ENCODE measurements at places on chromosomes 13 and 19.

DNA sequence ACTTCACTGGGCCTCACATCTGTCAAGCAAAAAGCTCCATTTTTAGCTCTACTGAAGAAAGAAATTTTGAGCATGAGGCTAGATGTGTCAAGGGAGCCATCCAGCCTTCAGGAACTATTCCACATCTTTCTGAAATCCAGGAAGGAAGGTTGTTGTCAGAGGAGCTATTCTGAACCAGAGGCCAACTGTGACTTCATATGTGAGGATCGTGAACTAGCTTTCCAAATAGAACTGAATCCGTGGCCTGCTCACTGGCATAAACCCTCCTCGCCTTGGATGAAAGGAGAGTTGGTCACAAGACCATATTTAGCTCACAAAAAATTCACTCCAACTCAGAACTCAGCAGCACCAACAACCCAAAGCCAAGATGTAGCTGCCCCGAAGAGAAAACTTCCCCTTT is 195.8 kb downstream of the FOXO1 start:
- DNase-seq: no peak

DNA sequence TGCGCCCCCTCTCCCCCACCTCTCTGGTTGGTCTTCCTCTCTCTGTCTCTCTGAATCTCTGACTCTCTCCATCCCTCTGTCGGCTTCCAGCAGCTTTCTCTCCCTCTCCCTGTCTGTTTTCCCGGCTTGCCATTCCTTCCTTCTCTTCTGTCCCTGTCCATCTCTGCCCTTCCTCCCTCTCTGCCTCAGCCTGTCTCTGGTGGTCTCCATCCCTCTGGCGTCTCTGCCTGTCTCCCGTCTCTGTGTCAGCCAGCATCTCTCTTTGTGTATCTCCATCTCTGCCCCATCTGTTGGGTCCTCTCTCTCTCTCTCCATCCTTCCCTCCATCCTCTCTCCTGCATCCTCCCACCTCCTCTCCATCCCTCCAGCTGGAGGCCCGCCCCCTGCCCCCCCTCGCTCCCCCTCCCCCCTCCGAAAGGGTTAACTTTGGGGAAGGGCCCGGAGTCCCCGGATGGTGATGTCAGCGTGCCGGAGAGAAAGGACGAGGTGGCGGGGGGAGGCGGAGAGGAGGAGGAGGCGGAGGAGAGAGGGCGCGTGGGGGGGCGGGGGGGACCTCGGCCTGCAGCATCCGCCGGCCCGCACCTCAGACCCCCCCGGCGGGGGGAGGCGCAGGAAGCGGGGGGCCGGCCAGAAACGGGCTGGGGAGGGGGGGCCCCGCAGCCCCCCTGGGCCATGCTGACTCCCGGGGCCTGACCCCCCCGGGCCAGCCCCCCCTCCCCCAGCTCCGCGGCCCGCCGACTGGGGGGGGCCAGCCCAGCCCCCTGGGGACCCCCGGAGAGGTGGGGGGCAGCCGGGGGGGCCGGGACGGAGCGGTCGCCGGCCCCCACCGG is at the start of gene BRSK1:
BRSK1 (plus strand) TSS at position 450 of the 830 bp plus-strand sequence. CDS start 446 bp downstream, outside the sequence.
- DNase-seq: peak; percentile 48

GRCh38 chr19:49106648-49107135 is 7.5 kb upstream of the LIN7B start:
- peak; percentile 52 for DNase-seq

DNA sequence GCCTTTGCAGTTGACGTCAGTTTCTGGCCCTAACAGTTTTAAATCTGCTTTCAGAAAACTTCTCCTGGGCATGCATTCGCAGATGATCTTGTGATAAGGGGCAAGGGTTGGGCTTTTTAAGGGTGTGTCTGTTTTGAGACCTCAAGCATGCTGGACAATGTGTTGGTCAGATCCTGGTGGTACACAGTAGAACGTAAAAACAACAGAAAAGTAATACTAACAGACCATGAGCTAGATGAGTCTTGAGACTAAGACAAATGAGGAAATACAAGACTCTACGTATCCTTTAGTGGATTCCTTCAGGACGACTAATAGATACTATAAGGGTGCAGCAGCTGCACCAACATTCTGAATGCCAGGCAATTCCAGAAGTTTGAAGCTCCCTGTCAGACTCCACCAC is 237.6 kb downstream of the DNAJC15 start:
- DNase-seq: no peak

- DNase-seq: no peak
These were observed 7.2 kb upstream of the KATNAL1 start for GRCh38 chr13:30314562-30314961.

DNA sequence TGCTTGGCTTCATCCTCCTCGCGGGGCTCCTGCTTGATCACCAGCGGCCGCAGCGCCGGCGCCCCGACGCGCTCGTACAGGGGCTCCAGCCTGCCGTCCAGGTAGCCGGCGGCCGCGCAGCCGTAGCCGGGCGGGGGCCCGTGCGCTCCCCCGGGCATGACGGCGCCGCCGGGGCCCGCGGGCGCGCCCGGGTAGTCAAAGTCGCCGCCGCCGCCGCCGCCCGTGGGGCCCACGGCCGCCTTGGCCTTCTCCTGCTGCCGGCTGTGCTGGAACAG is 497 bp downstream of the CEBPA start:
- DNase-seq: no peak

GRCh38 chr19:30621326-30621920 is 249.2 kb downstream of the ZNF536 start:
- no peak for DNase-seq

DNA sequence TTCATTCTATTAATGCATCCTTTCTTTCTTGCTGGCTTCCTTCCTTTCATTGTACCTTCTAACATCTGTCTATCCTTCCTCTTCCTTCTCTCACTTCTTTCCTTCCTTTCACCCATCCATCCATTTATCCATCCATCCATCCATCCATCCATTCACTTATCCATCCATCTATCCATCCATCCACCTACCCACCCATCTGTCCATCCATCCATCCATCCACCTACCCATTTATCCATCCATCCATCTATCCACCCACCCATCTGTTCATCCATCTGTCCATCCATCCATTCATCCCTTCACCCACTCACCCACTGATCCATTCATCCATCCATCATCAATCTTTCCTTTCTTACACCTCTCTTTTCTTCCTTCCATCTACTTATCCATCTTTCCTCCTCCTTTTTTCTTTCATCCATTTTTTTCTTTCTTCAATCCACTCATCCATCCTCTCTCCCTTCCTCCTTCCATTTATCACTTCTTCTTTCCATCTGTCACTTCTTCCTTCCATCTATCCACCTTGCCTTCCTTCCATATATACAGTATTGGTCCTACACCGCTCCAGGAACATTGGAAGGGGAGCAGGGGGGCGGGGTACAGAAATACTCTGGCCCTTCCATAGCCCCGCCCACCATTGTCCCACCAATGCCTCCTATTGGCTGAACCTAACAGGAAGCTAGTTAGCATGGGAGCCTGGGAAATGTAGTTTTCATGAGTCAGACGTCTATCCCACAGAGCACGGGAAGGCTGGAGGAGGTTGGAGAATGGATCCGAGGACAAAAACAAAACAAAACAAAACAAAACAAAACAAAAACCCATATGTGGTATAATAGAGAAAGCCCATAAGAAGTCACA is 45.9 kb downstream of the MBD3L1 start:
- no peak for DNase-seq

DNA sequence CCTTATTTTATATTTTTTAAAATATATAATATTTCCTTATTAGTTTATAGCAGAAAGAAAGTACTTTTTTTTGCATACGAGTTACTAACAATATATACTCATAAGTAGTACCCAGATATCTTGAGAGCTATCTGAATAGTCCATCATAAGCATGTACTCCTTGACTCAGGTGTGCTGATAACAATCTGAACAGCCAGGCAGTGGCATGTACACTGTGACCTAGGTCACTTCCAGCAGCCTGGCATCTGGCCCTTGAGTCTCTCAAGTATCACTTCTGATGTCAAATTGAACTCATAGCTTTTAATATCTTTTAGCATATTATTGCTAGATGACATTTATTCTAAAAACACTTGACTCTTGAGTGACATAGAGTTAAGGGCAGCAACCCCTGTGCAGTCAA is 1576.7 kb downstream of the SLITRK1 start:
- DNase-seq: no peak

DNA sequence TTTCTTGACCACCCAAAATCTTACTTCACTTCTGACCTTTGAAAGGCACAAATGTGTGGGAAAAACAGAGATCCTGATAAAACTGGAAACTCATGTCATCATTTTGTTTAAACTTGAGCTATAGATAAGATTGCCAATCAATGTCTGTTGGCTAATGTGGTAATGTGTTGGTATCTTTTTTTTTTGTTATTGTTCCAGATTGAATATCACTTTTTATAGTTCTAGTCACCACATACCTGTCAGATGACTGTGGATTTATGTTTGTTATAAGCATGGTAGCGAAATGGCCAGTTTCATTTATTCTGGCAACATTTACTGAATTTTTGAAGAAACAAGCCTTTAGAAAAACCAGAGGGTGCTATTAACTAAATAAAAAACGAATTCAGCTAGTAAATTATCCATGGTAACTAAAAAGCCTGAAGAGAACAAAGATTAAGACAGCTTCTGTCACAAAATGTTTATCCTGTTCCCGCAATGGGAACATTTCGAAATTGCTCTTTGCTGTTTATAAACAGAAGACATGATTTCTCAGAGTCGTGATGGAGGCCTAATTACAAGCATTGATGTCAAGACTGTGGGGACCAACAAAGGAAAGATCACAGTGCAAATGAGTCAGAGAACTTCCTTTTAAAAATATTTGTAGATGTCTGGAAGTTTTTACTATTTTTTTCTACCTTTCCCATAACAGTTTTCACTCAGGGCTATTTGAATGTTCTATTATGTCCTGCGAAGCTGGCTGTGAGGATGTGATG is 82.9 kb upstream of the POSTN start:
- DNase-seq: no peak

DNA sequence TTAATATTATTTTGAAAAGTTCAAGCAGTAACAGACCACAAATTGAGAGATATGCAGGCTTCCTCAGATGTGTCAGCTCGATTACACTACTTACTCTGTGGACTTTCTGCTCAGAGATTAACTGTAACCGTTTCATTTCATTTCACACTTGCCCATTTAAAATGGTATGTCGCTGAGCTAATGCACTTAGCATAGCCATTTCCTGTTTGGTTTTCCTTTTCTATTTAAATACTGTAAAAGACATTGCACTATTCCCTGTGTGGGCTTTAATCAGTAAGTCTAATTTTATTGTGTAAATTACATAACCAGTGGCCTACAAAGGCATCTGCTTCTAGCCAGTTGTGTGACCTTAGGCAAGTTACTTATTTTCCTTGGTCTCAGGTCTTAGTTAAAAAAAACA is 237.6 kb downstream of the LACC1 start:
- DNase-seq: no peak

DNA sequence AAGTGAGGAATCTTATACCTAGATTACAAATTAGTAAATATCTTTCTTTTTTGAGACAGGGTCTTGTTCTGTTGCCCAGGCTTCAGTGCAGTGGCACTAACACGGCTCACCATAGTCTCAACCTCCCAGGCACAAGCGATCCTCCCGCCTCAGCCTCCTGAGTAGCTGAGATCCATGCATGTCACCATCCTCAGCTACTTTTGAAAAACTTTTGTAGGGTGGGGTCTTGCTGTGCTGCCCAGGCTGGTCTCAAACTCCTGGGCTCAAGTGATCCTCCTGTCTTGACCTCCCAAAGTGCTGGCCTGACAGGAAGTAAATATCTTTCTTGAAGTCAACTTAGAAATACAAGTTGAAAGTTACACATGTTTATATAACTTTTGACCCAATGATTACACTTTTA is 20.0 kb upstream of the CEACAM20 start:
- DNase-seq: no peak

- no peak for DNase-seq
These were observed 638 bp downstream of the LHB start for GRCh38 chr19:49016067-49016839.

GRCh38 chr19:55597501-55597921 is 1.8 kb downstream of the FIZ1 start:
- DNase-seq: no peak

Data from CD4-positive, alpha-beta T cell treated with Interleukin-6 at 100 ng/mL for 8 hours (primary cell).